ENCODE measurements at places on chromosomes 7 and 10.

- DNase-seq = no peak
These were observed 74.5 kb downstream of the INSIG1 start for GRCh38 chr7:155371884-155372781.

- no peak for DNase-seq
These were observed 4.9 kb upstream of the DNTT start for GRCh38 chr10:96299383-96299782.

DNA sequence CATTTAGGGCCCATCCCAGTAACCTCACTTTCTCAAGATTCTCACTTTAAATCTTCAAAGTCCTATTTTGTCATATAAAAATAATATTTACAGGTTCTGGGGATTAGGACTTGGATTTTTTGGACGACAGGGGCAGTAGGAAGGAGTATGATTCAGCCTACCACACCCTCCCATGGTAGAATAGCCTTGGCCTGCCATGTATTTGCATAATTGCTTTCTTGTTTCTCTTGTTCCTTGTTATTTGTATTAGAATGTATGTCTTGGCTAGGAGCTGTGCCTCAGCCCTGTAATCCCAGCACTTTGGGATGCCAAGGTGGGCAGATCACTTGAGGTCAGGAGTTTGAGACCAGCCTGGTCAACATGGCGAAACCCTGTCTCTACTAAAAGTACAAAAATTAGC lies 92.5 kb downstream of the ELAPOR2 start:
- no peak for DNase-seq

- DNase-seq = no peak
These were observed 614.7 kb downstream of the PARD3 start for GRCh38 chr10:34200355-34200901.

- DNase-seq = no peak
These were observed 27.7 kb downstream of the CC2D2B start for GRCh38 chr10:95935429-95935828.

GRCh38 chr10:119505588-119506315 lies 36.8 kb downstream of the RGS10 start:
- no peak for DNase-seq

DNA sequence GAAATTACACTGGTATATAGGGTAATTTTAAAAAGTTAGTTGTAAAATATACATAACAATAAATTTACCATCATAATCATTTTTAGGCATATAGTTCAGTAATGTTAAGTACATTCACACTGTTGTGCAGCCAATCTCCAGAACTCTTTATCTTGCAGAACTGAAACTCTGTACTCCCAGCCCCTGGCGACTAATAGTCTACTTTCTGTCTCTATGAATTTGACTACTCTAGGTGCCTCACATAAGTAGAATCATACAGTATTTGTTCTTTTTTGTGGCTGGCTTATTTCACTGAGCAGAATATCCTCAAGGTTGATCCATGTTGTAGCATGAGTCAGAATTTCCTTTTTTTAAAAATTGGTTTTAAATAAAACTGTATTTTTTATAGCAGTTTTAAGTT lies 41.4 kb downstream of the NRF1 start:
- DNase-seq = no peak
